ENCODE measurements at places on chromosomes 2 and 18. TPM values are rescaled to one million over a fixed set of nuclear protein-coding genes. Genes with fewer than 3 reads are reported as not detected.

- no peaks in the 10 kb centered on the region for H3K4me1 ChIP-seq
- H3K27me3 ChIP-seq, result no peaks in the 10 kb centered on the region
- H3K36me3 ChIP-seq, result no peaks in the 10 kb centered on the region
- no peak for DNase-seq
- H3K27ac ChIP-seq, result no peak overlapping the region
These were observed 80.4 kb upstream of the RPL31 start for GRCh38 chr2:100921685-100922161.

- DNase-seq, result no peak
- no peaks in the 10 kb centered on the region for H3K36me3 ChIP-seq
- H3K27ac ChIP-seq, result no peak overlapping the region
- H3K4me1 ChIP-seq, result peaks cover 41% of the 10 kb centered on the region
- no peaks in the 10 kb centered on the region for H3K27me3 ChIP-seq
- no peak overlapping the region for H3K4me3 ChIP-seq
These were observed 158.9 kb downstream of the PRPF40A start for GRCh38 chr2:152558158-152558984.

- no peak for DNase-seq
- no peaks in the 10 kb centered on the region for H3K4me1 ChIP-seq
- no peaks in the 10 kb centered on the region for H3K27me3 ChIP-seq
- no peak overlapping the region for H3K4me3 ChIP-seq
- no peak overlapping the region for H3K27ac ChIP-seq
These were observed 1329.7 kb upstream of the SLC39A10 start for GRCh38 chr2:194327196-194327888.

DNA sequence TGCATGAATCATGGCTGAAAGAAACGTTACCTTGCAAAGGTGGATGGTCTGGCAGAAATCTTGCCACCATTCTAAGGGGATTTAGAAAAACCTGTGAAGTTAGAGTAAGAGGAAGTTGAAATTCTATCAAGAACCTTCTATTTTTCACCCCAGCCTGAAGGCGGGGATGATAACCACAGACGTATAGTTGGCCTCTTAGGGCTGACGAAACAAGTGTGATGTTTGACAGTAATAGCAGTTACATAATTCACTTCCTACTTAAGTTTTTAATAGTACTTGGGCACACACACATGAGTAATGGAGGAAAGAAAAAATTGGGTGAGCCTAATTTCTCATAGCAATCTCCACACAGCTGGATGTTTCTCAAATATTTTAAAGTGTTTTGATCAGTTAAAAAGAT, 336.6 kb upstream of the SALL3 start:
- no peaks in the 10 kb centered on the region for H3K36me3 ChIP-seq
- H3K4me3 ChIP-seq, result no peak overlapping the region
- H3K4me1 ChIP-seq, result no peaks in the 10 kb centered on the region
- H3K27me3 ChIP-seq, result no peaks in the 10 kb centered on the region
- no peak for DNase-seq

DNA sequence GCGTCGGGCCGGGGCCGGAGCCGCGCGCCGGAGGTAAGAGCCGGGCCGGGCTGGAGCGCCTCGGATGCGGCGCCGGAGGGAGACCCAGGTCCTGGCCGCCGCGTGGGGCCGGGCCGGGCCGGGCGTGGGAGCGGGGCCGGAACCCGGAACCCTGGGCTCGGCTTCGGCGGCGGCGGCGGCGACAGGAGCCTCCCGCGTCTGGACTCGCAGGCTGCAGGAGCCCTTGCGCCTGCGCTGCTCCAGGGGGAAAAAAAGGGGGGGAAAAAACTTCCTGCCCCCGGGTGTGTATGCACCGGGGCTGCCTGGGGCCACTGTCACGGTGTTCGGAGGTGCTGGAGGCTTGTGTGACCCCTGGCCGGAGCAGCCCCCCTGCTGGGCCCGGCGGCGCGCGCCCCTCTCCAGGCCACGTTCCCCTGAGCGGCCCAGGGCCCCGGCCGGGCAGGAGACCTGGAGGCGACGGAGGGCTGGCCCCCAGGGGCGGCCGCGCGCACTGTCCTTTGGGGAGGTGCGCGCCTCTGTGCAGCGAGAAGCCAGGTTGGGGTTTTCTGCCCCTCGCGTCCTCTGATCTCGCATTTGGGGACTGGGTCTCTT, 864 bp downstream of the KLHL29 start:
- peak overlapping the region; percentile 80 for H3K27ac ChIP-seq
- H3K27me3 ChIP-seq, result no peaks in the 10 kb centered on the region
- H3K36me3 ChIP-seq, result no peaks in the 10 kb centered on the region
- peaks cover 62% of the 10 kb centered on the region for H3K4me1 ChIP-seq

GRCh38 chr2:215619022-215619958, 183.4 kb upstream of the FN1 start:
- H3K27me3 ChIP-seq, result no peaks in the 10 kb centered on the region
- H3K27ac ChIP-seq, result no peak overlapping the region
- no peak for DNase-seq
- H3K4me3 ChIP-seq, result no peak overlapping the region

DNA sequence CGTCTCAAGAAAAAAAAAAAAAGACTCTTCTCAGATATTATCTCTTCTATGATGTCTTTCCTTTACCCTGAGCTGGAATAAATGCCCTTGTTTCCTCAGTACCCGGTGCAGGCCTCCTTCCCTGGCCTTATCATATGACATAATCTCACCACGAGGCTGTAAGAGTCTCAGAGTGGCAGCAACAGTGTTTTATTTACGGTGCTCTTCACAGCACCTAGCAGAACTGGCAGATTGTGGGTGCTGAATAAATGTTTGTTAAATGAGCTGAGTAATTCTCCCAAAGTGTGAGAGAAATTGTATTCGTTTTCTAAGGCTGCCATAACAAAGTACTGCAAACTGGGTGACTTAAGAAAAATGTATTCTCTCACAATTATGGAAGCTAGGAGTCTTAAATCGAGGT, 82.8 kb upstream of the CD28 start:
- no peaks in the 10 kb centered on the region for H3K36me3 ChIP-seq
- no peaks in the 10 kb centered on the region for H3K27me3 ChIP-seq
- no peak overlapping the region for H3K4me3 ChIP-seq
- no peak overlapping the region for H3K27ac ChIP-seq

DNA sequence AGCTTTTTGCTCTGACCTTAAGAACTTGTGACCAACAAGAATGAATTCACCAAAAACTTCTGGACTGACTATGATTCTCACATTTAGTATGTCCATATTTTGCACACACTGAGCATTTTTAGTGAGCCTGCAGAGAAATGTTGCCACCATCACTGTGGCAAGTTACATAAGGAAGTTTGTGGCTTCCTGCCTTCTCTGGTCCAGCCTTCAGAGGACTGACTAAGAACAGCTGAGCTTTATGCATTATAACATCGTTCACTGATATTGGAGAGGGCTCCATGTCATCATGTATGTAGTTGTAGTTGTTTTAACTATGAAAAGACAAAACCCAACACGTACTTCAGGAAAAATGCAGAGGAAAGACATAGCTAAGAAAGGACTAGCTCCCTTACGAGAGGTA, 218.0 kb upstream of the CRIM1 start:
- H3K4me1 ChIP-seq, result no peaks in the 10 kb centered on the region
- no peak for DNase-seq
- H3K36me3 ChIP-seq, result no peaks in the 10 kb centered on the region

DNA sequence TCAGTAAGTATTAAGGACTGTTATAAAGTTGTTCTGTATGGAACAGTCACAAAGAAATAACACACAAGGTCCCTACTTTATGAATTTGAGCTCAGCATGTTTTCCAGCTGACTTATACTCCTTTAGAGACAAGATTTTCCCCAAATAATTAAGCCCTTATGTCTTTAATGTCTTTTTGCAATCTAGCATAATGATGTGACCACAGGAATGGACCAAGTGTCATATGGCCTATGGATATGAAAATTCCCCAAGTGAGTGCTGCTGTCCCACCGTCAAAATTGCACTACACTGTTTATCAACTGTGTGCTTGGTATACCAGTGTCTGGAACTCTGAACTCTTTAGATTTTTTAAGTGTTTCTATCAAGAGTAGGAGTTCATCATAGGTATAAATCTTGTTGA, 369.6 kb downstream of the PID1 start:
- H3K4me1 ChIP-seq, result no peaks in the 10 kb centered on the region
- DNase-seq, result no peak
- H3K27me3 ChIP-seq, result no peaks in the 10 kb centered on the region
- H3K36me3 ChIP-seq, result no peaks in the 10 kb centered on the region
- no peak overlapping the region for H3K27ac ChIP-seq
- H3K4me3 ChIP-seq, result no peak overlapping the region

DNA sequence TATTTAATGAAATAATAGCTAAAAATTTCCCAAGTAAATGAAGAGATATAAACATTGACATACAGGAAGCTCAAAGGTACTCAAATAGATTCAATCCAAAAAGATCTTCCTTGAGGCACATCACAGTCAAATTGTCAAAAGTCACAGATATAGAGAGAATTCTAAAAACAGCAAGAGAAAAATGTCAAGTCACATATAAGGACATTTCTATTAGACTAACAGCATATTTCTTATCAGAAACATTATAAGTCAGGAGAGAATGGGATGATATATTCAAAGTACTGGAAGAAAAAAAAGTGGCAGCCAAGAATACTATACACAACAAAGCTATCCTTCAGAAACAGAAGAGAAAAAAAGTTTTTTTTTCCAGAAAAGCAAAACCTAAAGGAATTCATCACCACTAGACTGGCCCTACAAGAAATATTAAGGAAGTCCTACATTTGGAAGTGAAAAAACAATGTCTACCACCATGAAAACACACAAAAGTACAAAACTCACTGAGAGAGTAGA, 21.1 kb upstream of the FABP1 start:
- no peak overlapping the region for H3K4me3 ChIP-seq
- H3K27ac ChIP-seq, result no peak overlapping the region
- H3K4me1 ChIP-seq, result no peaks in the 10 kb centered on the region

- no peaks in the 10 kb centered on the region for H3K27me3 ChIP-seq
- no peak overlapping the region for H3K27ac ChIP-seq
- no peak overlapping the region for H3K4me3 ChIP-seq
- no peaks in the 10 kb centered on the region for H3K4me1 ChIP-seq
- no peak for DNase-seq
These were observed 282.5 kb upstream of the SPRED2 start for GRCh38 chr2:65714866-65715265.

GRCh38 chr2:42711896-42712295, 52.0 kb downstream of the OXER1 start:
- DNase-seq, result no peak
- H3K4me1 ChIP-seq, result no peaks in the 10 kb centered on the region
- no peaks in the 10 kb centered on the region for H3K27me3 ChIP-seq
- H3K4me3 ChIP-seq, result no peak overlapping the region
- H3K27ac ChIP-seq, result no peak overlapping the region
- H3K36me3 ChIP-seq, result peaks cover 27% of the 10 kb centered on the region

DNA sequence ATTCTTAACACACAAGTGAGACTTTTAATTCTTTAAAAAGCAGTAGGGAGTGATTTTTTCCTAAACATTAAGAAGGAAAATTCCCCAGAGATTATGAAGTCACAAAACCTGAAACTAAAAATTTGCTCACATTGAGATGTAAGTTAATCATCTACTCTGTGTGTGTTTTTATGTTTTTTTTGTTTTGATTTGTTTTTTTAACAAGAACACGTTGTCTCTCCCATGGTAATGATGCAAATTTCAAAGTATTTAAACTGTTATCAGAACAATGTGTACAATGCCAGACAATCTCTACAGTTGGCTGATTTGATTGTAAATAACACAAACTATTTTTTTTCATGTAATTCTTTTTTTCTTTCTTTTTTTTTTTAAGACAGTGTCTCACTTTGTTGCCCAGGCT, 71.5 kb downstream of the COLEC12 start:
- H3K27me3 ChIP-seq, result no peaks in the 10 kb centered on the region
- no peaks in the 10 kb centered on the region for H3K36me3 ChIP-seq
- no peak overlapping the region for H3K27ac ChIP-seq
- H3K4me3 ChIP-seq, result no peak overlapping the region
- no peak for DNase-seq

DNA sequence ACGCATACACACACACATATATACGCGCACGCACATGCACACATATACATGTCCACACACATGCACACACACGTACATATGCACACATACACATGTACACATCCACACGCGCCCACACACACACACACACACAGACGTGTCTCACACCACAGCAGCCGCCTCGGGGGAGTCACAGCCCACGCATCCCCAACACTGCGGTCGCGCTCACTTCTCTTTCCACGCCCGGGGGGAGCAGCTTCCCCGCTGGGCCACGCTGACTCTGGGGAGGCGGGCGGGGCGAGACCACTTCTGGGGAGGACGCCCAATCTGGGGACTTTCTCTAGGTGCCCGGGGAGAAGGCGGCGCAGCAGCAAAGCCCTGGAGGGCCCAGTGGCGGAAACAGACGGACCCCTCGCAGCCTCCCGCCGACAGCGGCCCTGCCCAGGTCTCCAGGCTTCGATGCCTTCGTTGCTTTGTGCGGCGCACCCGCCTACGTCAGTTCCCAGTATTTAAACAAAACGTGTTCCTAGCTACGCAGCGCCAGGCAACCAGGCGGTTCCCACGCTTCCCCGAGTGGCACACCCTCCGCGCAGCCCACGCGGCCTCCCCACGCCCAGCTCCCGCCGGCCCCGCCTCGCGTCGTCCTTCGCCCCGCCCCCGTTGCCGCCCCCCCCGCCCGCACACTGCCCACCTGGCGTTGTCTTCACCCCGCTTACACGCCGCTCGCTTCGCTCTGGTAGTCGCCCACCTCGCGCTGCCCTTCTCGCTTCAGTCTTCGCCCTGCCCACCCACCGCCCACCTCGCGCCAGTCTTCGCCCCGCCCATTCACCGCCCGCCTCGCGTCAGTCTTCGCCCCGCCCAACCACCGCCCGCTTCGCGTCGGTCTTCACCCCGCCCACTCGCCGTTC, 810 bp upstream of the RBFA start:
- peak overlapping the region; percentile 84 for H3K27ac ChIP-seq
- DNase-seq, result no peak
- no peaks in the 10 kb centered on the region for H3K27me3 ChIP-seq
- H3K4me1 ChIP-seq, result no peaks in the 10 kb centered on the region
- H3K36me3 ChIP-seq, result peaks cover 34% of the 10 kb centered on the region
- peak overlapping the region; percentile 69 for H3K4me3 ChIP-seq

CYTIP gene
- 9.3 TPM for total RNA-seq

UGT1A1 gene
- not detected for total RNA-seq

SP9 gene
- total RNA-seq, result not detected

ADD2 gene
- total RNA-seq, result 4.2 TPM

VSNL1 gene
- total RNA-seq, result 0.63 TPM

Data from tibial nerve (tissue), 4 donors.